ENCODE measurements at places on chromosomes 6 and 20. TPM values are rescaled to one million over a fixed set of nuclear protein-coding genes. Genes with fewer than 3 reads are reported as not detected.

TFAP2D gene
- total RNA-seq: not detected

KIAA0408 gene
- not detected for total RNA-seq

PLEKHG1 gene
- total RNA-seq: 0.04 TPM

NNAT gene
- not detected for total RNA-seq

GMPR gene
- total RNA-seq: not detected

SLC35F1 gene
- total RNA-seq: not detected

TNF gene
- not detected for total RNA-seq

DDX43 gene
- not detected for total RNA-seq

ADGRF5 gene
- total RNA-seq: not detected

MAFB gene
- 0.11 TPM for total RNA-seq

TFAP2C gene
- total RNA-seq: not detected

INSM1 gene
- not detected for total RNA-seq

HLA-DMA gene
- 0.71 TPM for total RNA-seq

RNF144B gene
- total RNA-seq: 5.3 TPM

MROH8 gene
- total RNA-seq: 5.5 TPM

COL21A1 gene
- total RNA-seq: not detected

MYCT1 gene
- not detected for total RNA-seq

GRCh38 chr20:43529051-43529450 is 21.6 kb downstream of the L3MBTL1 start:
- no peak for DNase-seq

- no peak for DNase-seq
Observed at GRCh38 chr20:37406010-37406998, 60.4 kb downstream of the SRC start.

- no peak for DNase-seq
Observed at GRCh38 chr6:19289457-19289856, 547.7 kb upstream of the ID4 start.

DNA sequence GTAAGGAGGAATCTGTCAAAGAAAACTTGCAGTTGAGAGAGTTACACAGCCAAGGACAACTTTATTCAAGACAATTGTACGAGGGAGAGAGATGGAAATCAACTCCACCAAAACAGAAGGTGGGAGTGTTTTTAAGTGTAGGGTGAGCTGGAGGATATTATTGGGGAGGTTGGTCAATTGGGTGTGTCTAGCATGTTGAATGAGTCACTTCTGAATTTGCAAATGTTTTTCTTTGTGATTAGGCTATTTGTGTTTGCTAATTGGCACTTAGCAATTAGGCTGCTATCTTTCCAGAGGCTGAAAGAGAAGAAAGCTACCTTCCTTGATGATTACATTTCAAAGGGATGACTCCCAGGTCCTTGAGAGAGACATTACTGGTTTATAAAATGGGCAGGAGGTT is 441.1 kb downstream of the MEI4 start:
- DNase-seq: no peak

DNA sequence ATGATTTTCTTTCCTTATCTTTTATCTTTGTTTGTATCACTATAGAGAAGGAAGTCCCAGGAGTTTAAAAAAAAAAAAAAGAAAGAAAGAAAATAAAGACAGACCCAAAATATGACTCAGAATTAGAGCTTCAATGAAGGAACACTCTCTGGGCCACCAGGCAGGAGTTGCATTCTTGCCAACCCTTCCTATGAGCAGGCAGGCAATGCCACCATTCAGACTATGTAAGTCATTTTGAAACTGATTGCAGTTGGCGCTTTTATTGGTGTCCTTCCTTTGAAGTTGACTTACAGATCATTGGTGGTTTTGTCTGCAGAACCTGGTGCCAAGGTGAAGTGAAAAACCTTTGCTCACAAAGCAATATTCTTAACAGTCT is 50.3 kb downstream of the MYB start:
- DNase-seq: no peak

- no peak for DNase-seq
Observed at GRCh38 chr6:105024803-105025202, 67.9 kb downstream of the LIN28B start.

DNA sequence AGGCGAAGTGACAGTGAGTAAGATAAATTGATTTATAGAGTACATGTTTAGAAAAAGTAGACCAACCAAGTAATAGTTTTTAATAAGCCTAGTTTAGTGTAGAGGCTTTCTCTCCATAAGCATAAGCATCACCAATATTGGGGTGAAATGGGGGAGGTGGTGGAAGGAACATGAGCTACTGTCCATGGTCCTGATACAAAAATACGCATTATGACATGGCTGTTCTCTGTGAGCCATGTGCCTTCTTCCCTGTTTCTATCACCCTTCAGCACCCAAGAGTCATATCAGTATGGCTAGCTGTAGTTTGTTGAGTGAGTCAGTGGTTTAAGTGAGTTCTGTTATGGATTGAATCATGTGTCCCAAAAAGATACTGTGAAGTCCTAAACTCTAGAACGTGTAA is 150.8 kb downstream of the EDN1 start:
- DNase-seq: no peak

- DNase-seq: peak; percentile 90
Observed at GRCh38 chr6:137811121-137811915, 55.7 kb upstream of the TNFAIP3 start.

GRCh38 chr20:59966428-59966827 is 8.2 kb downstream of the CDH26 start:
- DNase-seq: no peak

GRCh38 chr6:77638129-77638830 is 14.6 kb upstream of the MEI4 start:
- DNase-seq: no peak

DNA sequence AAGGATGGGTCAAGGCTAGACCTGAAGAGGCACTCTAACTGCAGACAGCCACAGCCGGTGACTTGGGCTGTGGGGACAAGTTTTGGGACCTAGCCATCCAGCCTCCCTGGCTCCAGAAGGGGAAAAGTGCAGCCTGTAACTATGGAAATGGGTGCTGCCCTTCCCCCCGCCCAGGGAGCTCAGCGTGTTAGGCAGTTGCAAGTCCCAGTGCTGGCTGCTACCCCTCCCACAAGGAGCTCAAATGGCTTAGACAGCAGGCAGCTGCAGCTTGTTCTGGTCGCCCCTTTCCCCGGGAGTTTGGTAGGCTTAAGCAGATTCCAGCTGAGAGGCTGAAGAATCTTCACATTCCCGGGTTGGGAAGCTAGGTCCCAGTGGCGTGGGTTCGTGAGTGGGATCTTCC is 162.6 kb downstream of the FAM83B start:
- DNase-seq: no peak

GRCh38 chr20:48630342-48631075 is 197.3 kb downstream of the PREX1 start:
- no peak for DNase-seq

- peak; percentile 48 for DNase-seq
Observed at GRCh38 chr6:34664256-34664971, 32.2 kb downstream of the ILRUN start.

DNA sequence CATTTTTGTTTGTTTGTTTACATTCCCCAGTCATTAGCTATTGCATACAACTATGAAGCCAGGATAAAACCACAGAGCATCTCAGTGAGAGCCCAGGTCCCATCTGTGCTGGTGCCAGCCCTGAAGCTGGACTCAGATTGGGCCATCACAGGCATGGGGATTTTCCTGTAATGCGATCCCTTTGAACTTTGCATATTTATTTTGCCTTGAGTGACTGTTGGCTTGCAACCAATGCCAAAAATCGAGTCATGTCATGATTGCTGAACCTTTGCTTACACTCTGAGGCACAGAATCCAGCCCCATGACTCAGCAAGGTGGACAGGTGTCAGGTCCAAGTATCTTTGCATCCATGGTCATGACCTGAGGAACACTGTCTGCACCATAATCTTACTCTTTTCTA is 46.2 kb upstream of the GGTLC1 start:
- DNase-seq: peak; percentile 78

GRCh38 chr6:31038559-31038958 is 28.3 kb downstream of the MUC22 start:
- DNase-seq: no peak

GRCh38 chr6:161254464-161255253 is 19.2 kb downstream of the AGPAT4 start:
- no peak for DNase-seq

DNA sequence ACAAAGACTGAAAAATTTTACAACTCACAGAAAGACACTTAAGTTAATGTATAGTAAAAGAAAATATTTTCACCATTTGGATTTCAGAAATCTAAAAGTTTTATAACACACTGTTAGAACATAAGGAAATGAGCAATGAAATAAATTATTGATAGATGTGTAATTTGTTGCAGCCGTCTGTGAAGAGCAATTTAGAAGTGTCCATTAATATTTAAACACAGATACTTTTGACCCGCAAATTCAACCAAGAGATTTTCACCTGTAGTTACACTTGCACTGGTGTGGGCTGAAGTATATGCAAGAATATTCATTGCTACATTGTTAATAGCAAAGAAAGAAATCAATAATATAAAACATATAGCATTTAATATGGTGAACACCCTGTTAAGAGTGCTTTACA is 14.6 kb upstream of the SLC17A3 start:
- DNase-seq: no peak

DNA sequence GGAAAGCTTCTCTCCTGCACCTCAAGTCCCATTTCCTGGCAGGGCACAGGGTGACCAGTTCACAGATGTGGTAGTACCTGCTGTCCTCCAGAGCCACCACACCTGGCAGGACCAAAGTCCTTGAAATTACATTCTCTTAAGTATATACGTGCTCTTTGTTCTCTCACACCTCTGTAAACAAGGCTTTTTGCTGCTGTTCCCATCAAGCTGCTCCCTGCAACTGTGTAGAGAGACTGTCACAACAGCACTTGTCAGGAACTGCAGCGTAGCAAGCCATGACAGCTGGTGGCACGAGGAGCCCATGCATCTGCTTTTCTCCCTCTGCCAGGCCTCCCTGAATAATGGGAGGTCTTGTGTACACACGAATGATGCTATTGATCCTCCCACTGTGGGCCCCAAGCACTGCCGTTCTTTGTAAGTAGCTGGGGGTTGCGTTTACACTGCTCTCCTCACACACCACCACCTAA is 431.8 kb downstream of the CD83 start:
- no peak for DNase-seq

- no peak for DNase-seq
Observed at GRCh38 chr6:132199343-132199742, 201.9 kb downstream of the MOXD1 start.

- peak; percentile 64 for DNase-seq
Observed at GRCh38 chr20:31968291-31969126, 558 bp downstream of the XKR7 start.

DNA sequence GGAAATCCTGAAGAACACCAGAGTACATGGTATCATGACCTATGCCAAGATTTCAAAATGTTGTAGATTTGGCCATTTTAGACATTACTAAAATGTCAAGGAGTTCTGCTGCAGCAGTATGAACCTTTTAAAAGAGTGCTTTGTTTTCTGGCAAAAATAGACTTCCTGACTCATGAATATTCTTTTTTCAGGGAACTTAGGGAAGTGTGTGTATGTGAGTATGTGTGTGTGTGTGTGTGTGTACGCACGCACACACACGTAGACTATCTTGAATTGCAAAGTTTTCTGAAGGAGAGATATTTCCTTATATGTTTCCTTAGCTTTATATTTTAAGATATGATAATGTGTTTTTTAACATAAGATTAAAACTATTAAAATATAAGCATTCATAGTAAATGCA is 161.2 kb downstream of the HS3ST5 start:
- no peak for DNase-seq

DNA sequence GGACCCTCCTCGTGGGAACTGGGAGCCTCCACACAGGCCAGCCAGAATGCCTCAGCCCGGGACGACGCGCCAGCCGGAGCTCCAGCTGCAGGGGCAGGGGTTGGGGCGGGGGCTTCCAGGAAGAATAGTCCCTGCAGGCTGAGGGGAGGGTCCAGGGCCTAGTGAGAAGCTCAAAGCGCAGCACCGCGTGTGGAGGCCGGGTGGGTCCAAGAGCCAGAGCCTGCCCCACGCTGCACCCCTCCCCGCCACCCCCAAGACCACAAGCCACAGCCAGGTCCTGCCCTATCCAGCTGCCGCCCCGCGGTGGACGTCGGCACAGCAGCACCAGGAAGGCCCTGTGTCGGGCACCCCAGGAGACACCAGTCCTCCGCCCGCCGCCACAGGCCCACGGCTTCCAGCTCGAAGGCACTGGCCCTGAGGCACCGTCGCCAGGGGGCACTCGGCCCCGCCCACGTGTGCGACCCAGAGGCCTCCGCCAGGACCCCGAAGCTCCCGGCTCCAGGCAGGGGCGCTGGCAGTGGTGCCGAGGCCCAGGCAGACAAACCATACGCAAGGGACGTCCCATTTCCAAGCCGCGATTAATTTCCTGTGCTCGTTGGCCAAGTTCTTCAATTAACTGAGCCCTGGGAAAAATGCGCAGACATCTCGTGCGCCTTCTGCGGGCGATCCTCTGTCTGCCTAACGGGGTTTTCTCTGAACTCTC is 19.5 kb downstream of the KCNQ2 start:
- DNase-seq: peak; percentile 29

GRCh38 chr6:56770011-56770520 is 127.4 kb upstream of the DST start:
- no peak for DNase-seq

Measured in HepG2 (cell line).